Sigmoid colon (tissue), 7 donors: ENCODE measurements at places on chromosomes 6 and 20.
A peak's percentile ranks its signal among the peaks of the same experiment; 100 is the strongest.

GRCh38 chr6:139137706-139138105 is 2.8 kb downstream of the HECA start:
- DNase-seq = no peak

DNA sequence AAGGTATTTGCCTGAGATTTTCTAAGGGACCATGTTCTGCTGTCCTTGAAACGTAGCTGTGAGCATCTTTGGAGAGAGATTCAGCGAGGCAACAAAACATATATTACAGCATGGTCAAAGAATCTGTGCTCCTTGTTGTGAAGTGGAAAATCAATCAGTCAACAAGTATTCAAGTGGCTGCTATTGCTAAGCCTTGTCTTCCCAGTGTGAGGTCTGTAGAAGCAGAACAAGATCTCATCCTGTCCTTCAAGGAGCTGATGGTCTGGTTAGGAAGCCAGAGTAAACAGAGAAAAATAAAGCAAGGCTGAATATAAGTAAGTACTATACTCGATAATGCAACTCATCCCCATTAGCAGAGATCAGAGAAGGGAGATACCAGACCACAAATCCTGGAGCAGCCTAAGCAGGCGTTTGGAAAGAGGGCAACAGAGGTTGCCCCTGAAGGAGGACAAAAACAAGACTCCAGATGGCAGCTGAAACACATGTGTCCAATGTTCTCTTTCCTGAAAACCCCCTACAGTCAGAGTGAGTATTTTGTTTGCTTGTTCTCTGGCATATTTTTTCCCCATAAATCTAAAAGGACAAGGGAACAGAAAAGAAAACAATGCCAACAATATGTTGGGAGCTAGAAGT is 392.0 kb downstream of the SYNE1 start:
- DNase-seq = no peak

- no peak for DNase-seq
Observed at GRCh38 chr6:45688180-45688579, 310.4 kb upstream of the SUPT3H start.

GRCh38 chr6:40352006-40352405 is 235.2 kb downstream of the LRFN2 start:
- DNase-seq = peak; percentile 11

DNA sequence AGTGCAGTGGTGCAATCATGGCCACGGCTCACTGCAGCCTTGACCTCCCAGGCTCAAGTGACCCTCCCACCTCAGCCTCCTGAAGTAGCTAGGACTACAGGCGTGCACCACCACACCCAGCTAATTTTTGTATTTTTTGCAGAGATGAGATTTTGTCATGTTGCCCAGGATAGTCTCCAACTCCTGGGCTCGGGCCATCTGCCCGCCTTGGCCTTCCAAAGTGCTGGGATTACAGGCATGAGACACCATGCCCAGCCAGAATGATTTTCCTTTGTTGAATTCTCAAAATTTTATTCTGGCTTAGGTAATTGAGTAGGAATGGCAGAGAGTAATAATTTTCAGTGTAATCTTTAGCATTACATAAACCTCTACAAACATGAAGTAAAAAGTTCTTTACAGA is 37.1 kb downstream of the SLC16A10 start:
- no peak for DNase-seq

GRCh38 chr6:142627474-142627873 is 317.5 kb downstream of the HIVEP2 start:
- no peak for DNase-seq

GRCh38 chr6:20948556-20948955 is 414.3 kb downstream of the CDKAL1 start:
- DNase-seq = no peak

- no peak for DNase-seq
Observed at GRCh38 chr20:15618912-15619311, 954.3 kb downstream of the KIF16B start.

DNA sequence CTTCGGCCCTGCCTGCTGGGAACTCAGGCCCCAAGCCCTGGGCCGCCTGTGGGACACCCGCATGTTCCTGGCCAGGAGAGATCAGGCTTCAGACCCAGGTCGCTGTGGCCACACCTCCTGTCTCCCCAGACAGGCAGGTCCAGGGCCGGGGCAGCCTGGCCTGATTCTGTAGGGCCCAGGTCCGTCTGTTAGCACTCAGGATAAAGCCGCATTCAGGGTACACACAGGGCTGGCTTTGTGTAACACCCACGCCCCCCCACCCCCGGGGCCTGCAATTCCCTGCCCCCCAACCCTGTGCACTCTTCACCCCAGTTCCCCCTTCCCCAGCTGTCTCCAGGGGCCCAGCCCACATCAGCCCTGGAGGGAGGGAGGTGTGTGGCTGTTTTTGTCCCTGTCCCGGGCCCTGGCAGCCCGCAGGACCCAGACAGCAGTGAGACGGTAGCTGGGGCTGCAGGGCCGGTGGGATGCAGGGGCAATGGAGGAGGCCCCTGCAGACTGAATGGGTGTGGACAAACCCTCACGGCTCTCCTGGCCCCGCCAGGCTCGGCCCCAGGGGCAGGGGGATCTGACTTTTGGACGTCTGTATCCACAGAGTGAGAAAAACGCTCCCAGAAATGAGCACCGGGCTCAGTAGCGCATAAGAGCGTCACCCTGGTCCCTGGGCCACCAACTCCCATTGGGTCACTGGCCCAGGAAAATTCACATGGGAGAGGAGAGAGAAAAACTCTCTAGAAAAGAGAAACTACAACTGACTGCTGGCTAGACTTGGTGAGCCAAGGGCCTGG is 42.4 kb upstream of the ZBP1 start:
- peak; percentile 63 for DNase-seq

DNA sequence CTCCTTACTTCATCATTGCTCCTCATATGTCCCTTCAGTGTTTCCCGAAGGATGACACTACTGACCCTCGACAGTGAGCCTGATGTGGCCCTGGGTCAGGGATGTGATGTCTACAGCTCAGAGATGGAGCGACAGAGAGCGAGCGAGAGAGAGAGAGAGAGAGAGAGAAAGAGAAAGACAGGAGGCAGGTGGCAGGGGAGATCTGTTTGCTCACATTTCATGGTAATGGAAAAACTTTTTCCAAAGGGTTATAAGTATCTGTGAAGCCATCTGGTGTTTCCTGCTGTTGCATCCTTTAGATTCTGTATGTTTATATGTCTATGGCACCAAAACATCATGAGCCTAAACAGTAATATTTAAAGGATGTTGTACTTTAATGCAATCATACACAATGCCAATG is 77.2 kb downstream of the PPP1R3G start:
- DNase-seq = no peak

- no peak for DNase-seq
Observed at GRCh38 chr20:24462460-24463010, 6.9 kb upstream of the SYNDIG1 start.

- no peak for DNase-seq
Observed at GRCh38 chr20:45913116-45913515, 1.2 kb upstream of the PLTP start.

- DNase-seq = no peak
Observed at GRCh38 chr6:155461556-155461955, 5.9 kb upstream of the NOX3 start.

- no peak for DNase-seq
Observed at GRCh38 chr6:118844915-118845314, 49.0 kb upstream of the ASF1A start.

GRCh38 chr20:51955756-51956155 is 153.4 kb upstream of the SALL4 start:
- no peak for DNase-seq

GRCh38 chr6:27582928-27583725 is 110.2 kb upstream of the ZNF184 start:
- no peak for DNase-seq

GRCh38 chr20:3168079-3168828 is 5.1 kb downstream of the LZTS3 start:
- DNase-seq = peak; percentile 63

DNA sequence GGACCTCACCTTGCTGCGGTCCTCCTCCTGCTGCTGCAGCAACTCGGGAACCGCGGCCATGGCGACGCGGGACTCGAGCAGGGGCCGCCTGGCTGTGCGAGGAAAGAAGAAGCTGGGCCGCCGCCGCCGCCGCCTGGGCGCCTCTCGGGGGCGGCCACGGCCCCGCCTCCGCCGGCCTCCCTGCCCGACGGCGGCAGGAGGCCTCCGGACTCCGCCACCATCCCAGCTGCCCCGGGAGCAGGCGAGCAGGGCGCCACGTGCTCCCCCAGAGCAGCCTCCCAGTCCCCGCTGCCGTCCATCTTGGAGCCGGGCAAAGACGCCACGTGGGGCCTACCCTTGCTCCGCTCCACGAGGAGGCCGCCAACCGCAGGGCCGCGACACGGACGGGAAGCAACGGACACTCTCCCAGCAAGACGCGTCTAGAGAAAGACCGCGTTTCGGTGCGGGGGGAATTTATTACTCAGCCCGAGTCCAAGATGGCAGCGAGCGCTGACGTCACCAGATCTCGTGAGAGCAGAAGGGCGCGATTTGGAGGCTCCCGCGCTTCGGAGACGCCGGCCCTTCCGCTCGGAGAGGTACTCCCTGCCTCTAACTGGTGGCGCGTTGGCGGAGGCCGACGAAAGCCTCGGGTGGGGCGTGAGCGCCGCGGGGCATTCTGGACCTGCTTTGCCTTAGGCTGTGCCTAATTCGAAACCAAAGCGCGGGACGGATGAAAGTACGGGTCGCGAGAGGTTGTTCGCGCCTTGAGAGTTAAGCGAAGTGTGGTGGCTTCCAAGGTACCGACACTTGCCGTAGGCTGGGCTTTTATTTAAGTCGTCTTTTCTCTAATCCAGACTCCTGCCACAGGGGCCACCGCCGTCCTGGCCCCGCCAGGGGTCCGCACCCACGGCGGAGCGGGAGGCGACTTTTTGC is at the start of the genes MGME1 and SNX5:
TSS of gene MGME1 (plus strand) at position 653 of the 912 bp plus-strand sequence. CDS start 842 bp downstream, outside the sequence.
TSS of gene SNX5 (minus strand) at position 429 of the 912 bp plus-strand sequence. CDS start at position 60, 369 bp downstream.
- peak; percentile 100 for DNase-seq

DNA sequence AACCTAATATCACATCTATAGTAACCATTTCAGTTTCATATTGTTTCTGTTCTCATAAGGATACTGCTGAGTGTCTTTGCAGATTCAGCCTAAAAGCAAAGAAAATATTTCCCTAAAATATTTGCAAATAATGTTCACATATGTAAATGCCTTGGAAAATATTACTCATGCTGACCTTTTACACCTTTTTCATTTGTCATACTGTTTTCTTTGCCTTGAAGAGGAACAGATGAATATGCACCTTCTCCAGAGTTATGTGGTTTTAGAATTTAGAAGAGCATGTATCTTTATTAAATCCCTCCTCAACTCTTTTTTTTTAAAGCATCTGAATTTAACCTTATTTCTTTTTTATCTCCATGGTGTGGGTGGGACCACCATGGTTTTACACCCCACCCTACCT is 32.5 kb downstream of the NDUFAF5 start:
- DNase-seq = no peak

GRCh38 chr6:96727144-96727543 is 110.1 kb downstream of the GPR63 start:
- no peak for DNase-seq

DNA sequence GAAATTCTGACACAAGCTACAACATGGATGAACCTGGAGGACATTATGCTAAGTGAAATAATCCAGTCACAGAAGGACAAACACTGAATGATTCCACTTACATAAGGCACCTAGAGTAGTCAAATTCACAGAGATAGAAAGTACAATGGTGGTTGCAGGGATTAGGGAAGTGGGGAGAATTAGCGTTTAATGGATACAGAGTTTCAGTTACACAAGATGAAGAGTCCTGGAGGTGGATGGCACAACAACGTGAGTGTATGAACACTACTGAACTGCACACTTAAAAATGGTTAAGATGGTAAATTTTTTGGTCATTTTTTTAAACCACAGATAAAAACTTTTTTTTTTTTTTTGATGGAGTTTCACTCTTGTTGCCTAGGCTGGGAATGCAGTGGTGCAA is 24.7 kb downstream of the MOCS3 start:
- DNase-seq = no peak

DNA sequence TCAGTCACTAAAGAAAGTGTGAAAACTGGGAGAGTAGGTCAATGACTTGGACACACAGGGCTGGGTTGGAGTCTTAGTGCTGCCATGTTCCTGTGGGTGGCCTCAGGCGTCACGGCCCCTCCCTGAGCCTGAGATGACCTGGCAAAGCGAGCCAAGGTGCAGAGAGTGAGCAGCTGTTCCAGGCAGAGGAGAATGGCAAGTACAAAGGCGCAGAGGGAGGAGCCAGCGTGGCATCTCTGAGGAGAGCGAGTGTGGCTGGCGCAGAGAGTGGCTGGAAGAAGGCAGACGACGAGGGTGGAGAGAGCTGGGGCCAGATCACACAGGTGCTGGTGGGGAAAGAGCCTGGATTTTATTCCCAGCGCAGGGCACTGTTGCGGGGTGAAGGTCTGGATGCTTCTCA is 20.6 kb upstream of the CHMP4B start:
- DNase-seq = peak; percentile 82

DNA sequence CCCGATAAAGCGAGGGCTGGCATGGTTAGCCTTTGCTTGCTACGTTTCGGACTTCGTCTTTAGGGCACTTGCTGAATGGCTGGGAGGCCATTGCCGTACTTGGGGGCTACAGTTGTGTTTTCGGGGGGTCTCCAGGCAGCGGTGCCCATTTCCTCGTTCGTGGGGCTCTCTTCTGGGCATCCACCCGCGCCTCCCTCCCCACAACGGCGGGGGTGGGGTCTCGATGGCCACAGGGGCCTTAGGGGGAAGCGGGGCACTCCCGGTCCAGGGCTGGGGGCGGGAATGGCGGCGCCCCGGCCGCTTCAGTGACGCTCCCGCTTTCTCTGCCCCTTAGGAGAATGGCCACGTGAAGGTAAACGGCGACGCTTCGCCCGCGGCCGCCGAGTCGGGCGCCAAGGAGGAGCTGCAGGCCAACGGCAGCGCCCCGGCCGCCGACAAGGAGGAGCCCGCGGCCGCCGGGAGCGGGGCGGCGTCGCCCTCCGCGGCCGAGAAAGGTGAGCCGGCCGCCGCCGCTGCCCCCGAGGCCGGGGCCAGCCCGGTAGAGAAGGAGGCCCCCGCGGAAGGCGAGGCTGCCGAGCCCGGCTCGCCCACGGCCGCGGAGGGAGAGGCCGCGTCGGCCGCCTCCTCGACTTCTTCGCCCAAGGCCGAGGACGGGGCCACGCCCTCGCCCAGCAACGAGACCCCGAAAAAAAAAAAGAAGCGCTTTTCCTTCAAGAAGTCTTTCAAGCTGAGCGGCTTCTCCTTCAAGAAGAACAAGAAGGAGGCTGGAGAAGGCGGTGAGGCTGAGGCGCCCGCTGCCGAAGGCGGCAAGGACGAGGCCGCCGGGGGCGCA is 2.4 kb downstream of the MARCKS start:
- peak; percentile 74 for DNase-seq
